ENCODE measurements at places on chromosomes 1 and 21. TPM values are rescaled to one million over a fixed set of nuclear protein-coding genes. Genes with fewer than 3 reads are reported as not detected.

Gene FOXO6
- 0.80 TPM for total RNA-seq

Gene SH2D1B
- not detected for total RNA-seq

Gene ROR1
- 28.3 TPM for total RNA-seq

Gene TEDDM1
- total RNA-seq: not detected

Gene PDE4B
- total RNA-seq: 3.4 TPM

Gene LAX1
- not detected for total RNA-seq

Gene NR1I3
- total RNA-seq: 2.6 TPM

Gene UTS2
- total RNA-seq: not detected

Gene CFHR1
- total RNA-seq: 58.2 TPM

Gene FAM151A
- total RNA-seq: 9.8 TPM

Gene OLIG2
- total RNA-seq: not detected

Gene UHMK1
- total RNA-seq: 55.4 TPM

Gene PRELP
- 0.84 TPM for total RNA-seq

- H3K4me3 ChIP-seq: no peak overlapping the region
- H3K4me1 ChIP-seq: peaks cover 17% of the 10 kb centered on the region
- no peaks in the 10 kb centered on the region for H3K27me3 ChIP-seq
- no peaks in the 10 kb centered on the region for H3K36me3 ChIP-seq
These were observed 45.7 kb upstream of the PRDX6 start for GRCh38 chr1:173431304-173432045.

- DNase-seq: no peak
- peaks cover 30% of the 10 kb centered on the region for H3K27me3 ChIP-seq
- H3K27ac ChIP-seq: no peak overlapping the region
- peak overlapping the region; percentile 98 for H3K4me3 ChIP-seq
- no peaks in the 10 kb centered on the region for H3K36me3 ChIP-seq
- H3K4me1 ChIP-seq: peaks cover 13% of the 10 kb centered on the region
These were observed 997 bp downstream of the CASZ1 start for GRCh38 chr1:10795276-10796021.

GRCh38 chr1:202291961-202292712 is 49.6 kb downstream of the UBE2T start:
- no peak overlapping the region for H3K27ac ChIP-seq
- H3K36me3 ChIP-seq: no peaks in the 10 kb centered on the region
- no peak overlapping the region for H3K4me3 ChIP-seq

DNA sequence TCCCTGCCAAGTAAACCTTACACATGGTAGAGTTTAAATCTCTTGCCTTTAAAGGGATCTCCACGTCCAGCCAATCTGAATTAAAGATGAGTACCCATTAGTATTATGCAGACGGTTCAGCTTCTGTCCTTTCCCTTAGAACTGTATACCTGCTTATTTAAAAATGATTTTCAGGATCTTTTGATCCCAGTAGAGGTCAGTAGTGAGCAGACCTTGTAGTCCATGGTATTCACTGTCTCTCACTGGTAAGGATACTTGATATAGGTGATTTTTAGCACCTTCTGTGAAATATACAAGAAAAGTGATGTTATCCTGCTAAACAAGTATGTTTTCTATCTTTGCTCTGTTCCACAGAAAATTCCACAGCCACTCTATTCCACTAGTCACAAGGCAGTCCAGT is 1211.6 kb upstream of the ADGRL4 start:
- no peaks in the 10 kb centered on the region for H3K4me1 ChIP-seq
- H3K36me3 ChIP-seq: no peaks in the 10 kb centered on the region
- no peak overlapping the region for H3K4me3 ChIP-seq
- no peaks in the 10 kb centered on the region for H3K27me3 ChIP-seq

DNA sequence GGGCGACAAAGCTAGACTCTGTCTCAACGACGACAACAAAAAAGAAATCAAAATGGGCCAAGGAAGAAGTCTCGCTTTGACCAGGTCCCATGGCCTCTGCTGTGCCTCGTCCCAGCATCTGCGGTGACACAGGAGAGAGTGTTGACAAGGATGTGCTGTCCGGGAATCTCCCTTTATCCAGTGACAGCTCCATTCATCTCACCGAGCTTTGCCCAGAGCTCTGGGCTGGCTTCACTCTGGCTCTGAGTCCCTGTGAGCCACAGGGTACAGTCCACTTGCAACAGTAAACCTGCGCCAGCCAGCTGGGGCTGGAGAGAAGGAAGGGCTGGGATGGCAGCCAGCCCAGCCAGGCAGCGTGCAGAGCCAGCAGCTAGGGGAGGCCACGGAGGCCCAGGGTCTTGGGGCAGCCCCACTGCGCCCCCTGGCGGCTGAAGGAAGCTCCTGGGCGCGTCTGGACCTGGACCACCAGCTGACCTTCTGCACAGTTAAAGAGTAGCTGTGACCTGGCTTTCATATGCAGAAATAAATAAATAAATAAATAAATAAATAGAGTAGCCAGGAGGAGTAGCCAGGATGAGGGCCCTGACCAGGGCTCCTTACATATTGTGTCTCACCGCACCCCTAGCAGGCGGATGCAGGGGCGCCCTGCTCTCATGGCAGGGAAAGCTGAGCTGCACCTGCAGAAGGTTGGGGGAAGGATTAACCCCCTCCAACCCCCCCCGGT is 29.7 kb downstream of the ENO1 start:
- peak; percentile 96 for DNase-seq
- no peak overlapping the region for H3K4me3 ChIP-seq
- H3K36me3 ChIP-seq: no peaks in the 10 kb centered on the region
- peaks cover 4% of the 10 kb centered on the region for H3K4me1 ChIP-seq
- no peaks in the 10 kb centered on the region for H3K27me3 ChIP-seq
- H3K27ac ChIP-seq: peak overlapping the region; percentile 44

DNA sequence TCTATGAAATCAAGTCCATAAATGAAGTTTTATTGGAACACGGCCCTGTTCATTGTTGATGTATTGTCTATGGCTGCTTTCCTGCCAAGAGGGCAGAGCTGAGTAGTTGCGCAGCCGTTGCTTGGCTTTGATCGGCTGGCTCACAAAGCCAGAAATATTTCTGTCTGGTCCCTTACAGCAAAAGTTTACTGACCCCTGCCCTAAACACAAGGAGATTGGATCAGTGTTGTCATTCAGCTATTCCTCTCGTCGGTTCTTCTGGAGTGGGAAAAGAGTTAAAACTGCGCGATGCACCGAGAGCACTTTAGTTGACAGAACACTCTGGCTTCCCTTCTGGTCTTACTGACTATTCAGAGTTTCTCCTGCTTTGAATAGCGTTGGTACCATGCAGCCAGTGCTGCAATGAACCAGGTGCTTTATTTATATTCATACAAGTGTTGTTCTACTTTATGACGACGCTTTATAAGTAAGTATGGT is 868 bp downstream of the ZBTB40 start:
- no peaks in the 10 kb centered on the region for H3K36me3 ChIP-seq
- peak overlapping the region; percentile 76 for H3K4me3 ChIP-seq
- peaks cover 34% of the 10 kb centered on the region for H3K4me1 ChIP-seq
- peak overlapping the region; percentile 96 for H3K27ac ChIP-seq

DNA sequence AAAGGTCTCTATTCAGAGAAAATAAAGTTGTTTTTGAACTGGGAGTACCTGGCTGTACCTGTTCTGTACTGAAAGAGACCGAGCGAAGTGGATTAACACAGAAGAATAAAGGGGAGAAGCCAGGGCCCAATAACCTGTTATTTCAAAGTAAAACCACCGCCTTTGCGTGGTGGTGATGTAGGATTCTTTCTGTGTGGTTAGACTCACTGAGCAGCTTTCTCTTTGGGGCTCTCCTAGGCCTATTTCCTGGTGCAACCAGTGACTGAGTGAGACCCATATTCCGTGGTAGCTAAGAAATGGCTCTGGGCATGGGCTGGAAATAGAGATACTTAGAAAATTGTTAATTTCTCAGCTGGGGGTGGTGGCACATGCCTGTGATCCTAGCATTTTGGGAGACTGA is 99.9 kb downstream of the XCL2 start:
- no peak for DNase-seq
- H3K27me3 ChIP-seq: no peaks in the 10 kb centered on the region
- no peak overlapping the region for H3K27ac ChIP-seq
- H3K36me3 ChIP-seq: no peaks in the 10 kb centered on the region
- H3K4me1 ChIP-seq: no peaks in the 10 kb centered on the region

GRCh38 chr1:180525715-180526039 is 23.3 kb upstream of the ACBD6 start:
- H3K27ac ChIP-seq: no peak overlapping the region
- no peaks in the 10 kb centered on the region for H3K27me3 ChIP-seq
- no peak overlapping the region for H3K4me3 ChIP-seq
- no peaks in the 10 kb centered on the region for H3K36me3 ChIP-seq
- H3K4me1 ChIP-seq: peaks cover 15% of the 10 kb centered on the region

- peak overlapping the region; percentile 41 for H3K27ac ChIP-seq
- H3K4me1 ChIP-seq: peaks cover 31% of the 10 kb centered on the region
- no peak for DNase-seq
These were observed 18.4 kb downstream of the HIPK1 start for GRCh38 chr1:113947388-113948107.

DNA sequence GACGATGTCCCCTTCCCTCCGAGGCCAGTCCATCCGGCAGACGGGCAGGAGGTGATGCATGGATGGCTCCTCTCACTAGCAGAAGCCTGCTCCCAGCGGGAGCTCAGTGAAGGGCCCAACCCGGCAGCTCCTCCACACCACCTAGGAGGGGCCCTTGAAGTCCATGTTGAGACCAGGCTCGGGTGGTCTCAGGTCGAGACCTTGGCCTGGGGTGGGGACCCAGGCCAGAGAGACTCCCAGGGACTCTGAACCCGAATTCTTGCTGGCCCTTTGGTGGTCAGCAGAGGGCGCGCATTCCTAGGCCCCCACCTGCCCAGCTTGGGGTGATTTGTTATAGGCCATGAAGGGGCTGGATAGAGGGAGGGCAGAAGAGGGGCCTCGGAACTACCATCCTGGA is 642 bp upstream of the NT5C1A start:
- no peak overlapping the region for H3K4me3 ChIP-seq
- H3K27ac ChIP-seq: no peak overlapping the region
- H3K36me3 ChIP-seq: no peaks in the 10 kb centered on the region
- H3K27me3 ChIP-seq: peaks cover 66% of the 10 kb centered on the region
- peaks cover 6% of the 10 kb centered on the region for H3K4me1 ChIP-seq

DNA sequence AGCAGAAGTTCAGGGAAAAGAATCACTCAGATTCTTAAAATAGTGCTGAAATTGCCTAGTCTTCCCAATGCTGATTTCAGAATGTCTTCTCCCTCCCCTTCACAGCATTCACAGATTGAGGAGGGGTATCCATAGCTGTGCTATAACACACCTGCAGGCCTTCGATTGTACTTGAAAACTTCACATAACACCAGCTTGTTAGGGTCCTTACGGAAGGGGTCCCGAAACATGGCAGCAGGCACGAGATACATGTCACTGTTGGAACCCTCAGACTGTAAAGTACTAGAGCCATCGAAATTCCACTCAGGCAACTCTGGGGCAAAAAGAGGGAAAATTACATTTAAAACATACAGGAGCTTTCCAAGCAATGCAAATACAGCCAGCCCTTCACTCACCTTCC is 4.6 kb downstream of the GLUL start:
- no peak for DNase-seq
- H3K27ac ChIP-seq: no peak overlapping the region
- H3K4me3 ChIP-seq: no peak overlapping the region
- peaks cover 13% of the 10 kb centered on the region for H3K4me1 ChIP-seq

DNA sequence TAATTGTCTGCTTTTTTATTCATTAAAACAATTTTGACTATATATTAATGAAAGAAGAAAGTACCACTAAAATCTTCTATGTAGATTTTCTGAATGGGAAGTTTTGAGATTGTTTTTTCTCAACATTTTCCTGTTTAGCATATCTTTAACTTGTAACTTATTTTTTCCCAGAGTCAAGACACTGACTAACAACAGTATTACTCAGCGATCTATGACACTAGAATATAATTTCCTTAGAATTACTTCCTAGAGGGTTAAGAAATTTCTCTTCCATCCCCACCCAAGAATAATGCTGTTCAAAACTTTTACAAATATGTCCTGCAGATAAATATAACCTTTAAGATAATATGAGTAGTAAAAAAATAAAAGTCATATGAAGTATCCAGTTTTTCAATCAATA is 218.2 kb upstream of the NR5A2 start:
- H3K4me3 ChIP-seq: no peak overlapping the region
- no peak for DNase-seq
- H3K27me3 ChIP-seq: no peaks in the 10 kb centered on the region
- H3K4me1 ChIP-seq: no peaks in the 10 kb centered on the region

GRCh38 chr1:33725037-33725436 is 138.8 kb upstream of the HMGB4 start:
- no peak overlapping the region for H3K27ac ChIP-seq
- no peaks in the 10 kb centered on the region for H3K27me3 ChIP-seq
- no peaks in the 10 kb centered on the region for H3K36me3 ChIP-seq
- H3K4me3 ChIP-seq: no peak overlapping the region

GRCh38 chr1:41639332-41639936 is 155.0 kb upstream of the EDN2 start:
- H3K4me1 ChIP-seq: no peaks in the 10 kb centered on the region
- H3K27me3 ChIP-seq: no peaks in the 10 kb centered on the region
- no peak overlapping the region for H3K4me3 ChIP-seq
- H3K27ac ChIP-seq: no peak overlapping the region

DNA sequence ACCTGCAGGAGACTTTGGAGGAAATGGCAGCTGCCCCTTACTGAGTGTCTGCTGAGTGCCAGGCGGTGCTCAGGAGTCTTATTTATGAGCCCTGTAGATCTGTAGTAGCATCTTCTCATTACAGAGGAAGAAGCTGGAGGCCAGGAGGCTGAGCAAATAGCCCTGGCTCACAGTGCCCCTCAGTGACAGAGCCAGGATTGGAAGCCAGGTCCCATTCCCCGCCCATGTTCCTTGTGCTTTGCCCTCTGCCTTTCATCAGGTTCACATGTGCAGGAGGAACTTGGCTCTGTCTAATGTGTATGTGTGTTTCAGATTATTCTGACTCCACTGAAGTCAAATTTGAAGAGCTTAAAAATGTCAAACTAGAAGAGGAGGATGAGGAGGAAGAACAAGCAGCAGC is 21.2 kb downstream of the KDM4A start:
- no peaks in the 10 kb centered on the region for H3K27me3 ChIP-seq
- no peak overlapping the region for H3K27ac ChIP-seq
- H3K4me1 ChIP-seq: no peaks in the 10 kb centered on the region
- no peak overlapping the region for H3K4me3 ChIP-seq

GRCh38 chr1:58896246-58897183 is 112.7 kb upstream of the JUN start:
- peak; percentile 64 for DNase-seq
- no peak overlapping the region for H3K4me3 ChIP-seq
- H3K27ac ChIP-seq: peak overlapping the region; percentile 92
- H3K4me1 ChIP-seq: peaks cover 64% of the 10 kb centered on the region
- no peaks in the 10 kb centered on the region for H3K36me3 ChIP-seq

GRCh38 chr1:29640428-29640785 is 404.1 kb downstream of the PTPRU start:
- H3K4me3 ChIP-seq: no peak overlapping the region
- no peaks in the 10 kb centered on the region for H3K36me3 ChIP-seq
- H3K4me1 ChIP-seq: no peaks in the 10 kb centered on the region
- no peak overlapping the region for H3K27ac ChIP-seq
- no peak for DNase-seq
- H3K27me3 ChIP-seq: no peaks in the 10 kb centered on the region

- H3K4me1 ChIP-seq: peaks cover 13% of the 10 kb centered on the region
- no peak overlapping the region for H3K27ac ChIP-seq
- no peak overlapping the region for H3K4me3 ChIP-seq
- no peaks in the 10 kb centered on the region for H3K27me3 ChIP-seq
- no peak for DNase-seq
These were observed 15.1 kb downstream of the GJA5 start for GRCh38 chr1:147745271-147745670.

GRCh38 chr1:207923561-207923960 is 12.6 kb upstream of the CD34 start:
- DNase-seq: no peak
- no peaks in the 10 kb centered on the region for H3K36me3 ChIP-seq
- H3K4me1 ChIP-seq: peaks cover 6% of the 10 kb centered on the region
- no peak overlapping the region for H3K4me3 ChIP-seq
- H3K27ac ChIP-seq: no peak overlapping the region
